ENCODE measurements at places on chromosomes 16 and 17.
A peak's percentile ranks its signal among the peaks of the same experiment; 100 is the strongest.

- peak; percentile 64 for DNase-seq
Measured at GRCh38 chr17:18362698-18363100, 651 bp downstream of the SHMT1 start.

DNA sequence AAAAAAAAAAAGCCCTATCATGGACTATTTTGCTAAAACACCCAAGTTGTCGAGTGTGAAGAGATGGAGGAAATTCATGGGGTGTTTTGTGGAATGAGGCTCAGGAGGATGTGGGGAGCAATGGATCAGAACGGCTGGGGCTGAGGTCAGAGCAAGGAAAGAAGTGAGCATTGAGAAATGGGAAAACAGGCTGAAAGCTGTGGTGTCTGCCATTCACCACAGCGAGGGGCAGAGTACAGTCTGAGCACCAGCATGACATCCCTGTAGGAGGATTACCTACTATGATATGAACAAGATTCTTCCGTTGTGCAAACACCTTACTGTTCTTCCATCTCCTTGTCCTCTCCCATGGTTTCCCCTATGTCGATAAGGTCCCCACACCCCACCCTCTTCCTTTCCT lies 193.1 kb downstream of the TMEM114 start:
- no peak for DNase-seq

DNA sequence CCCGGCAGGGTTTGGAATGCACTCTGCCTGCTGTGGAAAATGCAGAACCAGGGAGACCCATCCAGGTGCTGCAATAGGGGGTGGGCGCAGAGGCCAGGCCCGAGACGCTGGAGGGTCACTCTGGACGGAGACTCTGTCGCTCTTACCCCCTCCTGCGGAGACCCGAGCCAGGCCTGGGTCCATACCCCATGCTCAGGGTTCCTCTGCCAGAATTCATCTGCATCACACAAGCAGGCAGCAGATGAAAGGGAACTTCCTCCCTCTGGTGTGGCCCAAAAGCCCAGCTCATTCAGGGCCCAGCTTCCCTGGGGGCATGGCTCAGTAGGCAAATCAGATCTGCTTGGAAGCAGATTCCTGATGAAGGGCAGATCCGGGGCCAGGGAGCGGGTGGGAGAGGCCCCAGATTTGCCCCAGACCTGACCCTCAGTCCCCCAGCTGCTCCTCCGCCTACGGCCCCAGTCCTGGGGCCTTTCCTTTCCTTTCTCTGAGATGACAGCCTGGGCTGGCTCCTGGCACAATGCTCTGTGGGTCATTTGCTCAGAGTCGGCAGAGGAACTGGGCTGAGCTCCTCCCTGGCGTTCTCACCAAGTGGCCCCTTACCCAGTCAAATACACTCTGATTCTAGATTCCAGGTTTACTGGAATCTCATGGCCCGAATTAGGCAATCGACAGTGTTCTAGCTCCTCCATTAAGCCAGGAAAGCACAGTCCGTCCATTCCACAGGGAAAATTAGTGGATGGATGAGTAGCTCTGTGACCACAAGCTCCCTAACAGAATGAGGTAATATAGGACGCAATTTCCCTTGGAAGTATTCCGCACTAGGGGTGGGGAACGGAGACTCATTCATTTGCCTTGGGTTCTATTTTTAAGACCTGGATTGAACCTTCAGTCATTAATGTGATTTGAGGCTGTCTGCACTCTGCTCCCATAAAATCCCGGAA lies 19.1 kb upstream of the RASD1 start:
- DNase-seq = no peak

- DNase-seq = no peak
Measured at GRCh38 chr17:76582660-76583059, 3.0 kb downstream of the ST6GALNAC2 start.

DNA sequence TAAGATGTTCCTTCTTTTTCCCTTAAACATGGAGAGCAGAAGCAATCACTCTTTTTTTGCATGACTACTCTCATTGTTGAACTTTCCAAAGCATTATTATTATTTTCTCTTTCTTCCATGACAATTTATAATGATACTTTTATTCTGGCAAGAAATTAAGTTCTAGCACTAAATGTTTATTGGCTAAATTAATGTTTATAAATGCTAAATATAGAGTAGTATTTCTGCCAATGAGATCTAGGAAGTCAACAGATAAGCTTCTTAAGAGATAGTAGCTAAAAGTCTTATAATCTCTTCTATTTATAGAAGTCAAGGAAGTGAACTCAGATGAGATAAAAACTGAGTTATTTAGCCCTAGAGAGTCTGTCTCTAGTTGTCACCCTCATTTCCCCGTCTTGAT lies 920.1 kb downstream of the KCNJ2 start:
- DNase-seq = no peak
